ENCODE measurements at places on chromosomes 5 and 9.

DNA sequence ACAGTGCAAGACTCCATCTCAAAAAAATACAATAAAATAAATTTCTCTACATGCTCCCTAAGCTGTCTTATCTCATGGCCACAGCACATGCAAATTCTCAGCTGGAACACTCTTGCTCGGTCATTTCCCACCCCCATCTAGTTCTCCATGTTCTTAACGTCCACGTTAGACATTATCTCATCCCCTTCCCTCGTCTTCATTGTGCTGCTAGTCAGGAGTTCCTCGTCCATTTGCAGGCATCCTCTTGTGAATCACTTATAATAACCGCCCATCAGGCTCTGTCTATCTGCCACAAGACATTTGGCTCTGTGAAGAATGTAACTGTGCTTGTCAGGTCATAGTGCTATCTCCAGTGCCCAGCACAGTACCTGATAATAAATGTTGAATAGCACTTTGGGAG is 32.9 kb upstream of the GOLGA1 start:
- no peak for DNase-seq

GRCh38 chr9:85727500-85727899 is 14.3 kb downstream of the AGTPBP1 start:
- no peak for DNase-seq

DNA sequence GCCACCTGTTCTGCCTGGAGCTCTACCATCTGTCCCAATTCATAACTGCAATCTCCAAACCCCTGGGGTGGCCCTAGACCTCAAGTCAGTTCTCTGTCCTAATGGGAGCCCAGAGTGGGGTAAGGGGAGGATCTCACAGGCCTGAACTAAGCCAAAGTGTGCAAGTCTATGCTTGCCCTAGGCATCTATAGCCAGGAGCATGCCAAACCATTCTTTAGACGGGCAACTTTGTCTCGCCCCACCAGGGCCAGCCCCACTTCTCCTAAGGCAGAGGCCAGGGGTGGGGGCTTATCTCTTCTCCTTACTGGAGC is 3.3 kb downstream of the ACSL6 start:
- DNase-seq = no peak

DNA sequence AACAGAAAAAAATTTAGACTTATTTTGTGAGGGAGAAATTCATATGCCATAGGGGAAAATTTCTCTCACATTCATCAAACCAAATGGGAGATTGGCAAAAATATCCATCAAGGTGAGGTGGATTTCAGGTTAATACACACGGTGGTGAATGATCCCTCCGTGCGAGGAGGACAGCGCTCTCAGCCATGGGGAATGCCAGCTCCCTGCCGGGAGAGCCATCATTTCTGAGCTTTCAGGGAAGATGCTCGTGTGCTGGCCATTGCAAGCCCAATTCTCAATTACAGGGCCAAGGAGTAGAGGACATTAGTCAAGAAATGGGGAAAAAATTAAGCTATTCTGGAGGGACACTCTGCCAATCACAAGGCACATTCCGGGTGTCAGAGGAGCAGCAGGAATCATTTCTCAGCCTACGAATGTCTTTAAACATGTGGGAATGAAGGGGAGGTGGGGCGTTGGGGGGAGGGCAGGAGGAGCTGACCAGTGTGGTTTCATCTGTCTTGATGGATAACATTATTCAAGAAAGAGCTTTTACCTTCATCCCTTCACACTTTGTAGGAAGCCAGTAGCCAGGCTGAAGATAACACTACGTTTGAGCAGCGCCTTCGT is 165.5 kb downstream of the DAB2IP start:
- no peak for DNase-seq

- no peak for DNase-seq
Measured at GRCh38 chr9:68730570-68731235, 25.7 kb downstream of the PIP5K1B start.

DNA sequence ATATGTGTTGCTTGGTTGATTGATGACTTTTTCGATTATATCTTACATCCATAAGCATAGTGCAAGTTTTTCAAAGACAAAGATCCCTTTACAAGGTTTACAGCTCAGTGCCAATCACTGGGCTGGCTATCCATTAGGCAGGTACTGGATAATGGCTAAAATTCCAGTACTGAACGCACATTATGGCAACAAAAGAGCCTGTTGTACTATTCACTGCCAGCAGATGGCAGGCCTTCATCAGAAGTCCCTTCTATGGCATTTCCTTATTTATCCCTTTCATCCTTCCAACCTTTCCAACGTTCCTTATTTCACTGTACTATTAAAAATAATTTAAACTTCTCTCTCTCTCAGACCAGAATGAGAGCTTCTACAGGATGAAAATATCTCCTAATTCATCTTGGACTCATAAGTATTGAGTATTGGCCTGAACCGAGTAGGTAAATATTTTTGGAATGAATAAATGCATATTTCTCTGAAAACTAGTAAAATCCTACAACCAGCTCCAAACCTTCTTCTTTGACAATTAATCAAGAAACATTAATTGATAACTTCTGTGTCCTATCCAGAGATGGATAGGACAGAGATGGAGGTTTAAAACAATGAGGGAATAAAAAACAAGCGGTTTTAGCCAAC is 6.7 kb upstream of the WNT8A start:
- peak; percentile 39 for DNase-seq

GRCh38 chr9:127783111-127784008 is 2.5 kb upstream of the CDK9 start:
- peak; percentile 66 for DNase-seq

DNA sequence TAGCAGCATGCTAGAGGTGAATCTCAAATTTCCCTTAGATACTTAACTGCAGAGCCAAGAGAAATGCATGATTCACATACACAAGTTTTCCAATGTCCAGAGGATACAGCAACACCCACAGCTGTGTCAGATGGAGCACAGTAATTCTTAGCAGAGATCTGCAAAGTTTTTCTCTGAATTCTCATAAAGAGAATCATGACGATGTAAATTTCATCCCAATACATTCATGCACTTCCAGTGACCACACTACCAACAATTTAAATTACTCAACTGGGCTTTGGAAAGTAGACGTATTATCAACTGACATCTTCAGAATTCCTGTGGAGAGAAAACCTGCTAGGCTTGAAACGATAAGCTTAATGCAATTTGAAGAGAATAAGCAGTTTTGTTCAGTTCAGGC is 378.8 kb upstream of the TLE4 start:
- DNase-seq = no peak

- DNase-seq = no peak
Measured at GRCh38 chr9:33124751-33125381, 42.3 kb downstream of the B4GALT1 start.

DNA sequence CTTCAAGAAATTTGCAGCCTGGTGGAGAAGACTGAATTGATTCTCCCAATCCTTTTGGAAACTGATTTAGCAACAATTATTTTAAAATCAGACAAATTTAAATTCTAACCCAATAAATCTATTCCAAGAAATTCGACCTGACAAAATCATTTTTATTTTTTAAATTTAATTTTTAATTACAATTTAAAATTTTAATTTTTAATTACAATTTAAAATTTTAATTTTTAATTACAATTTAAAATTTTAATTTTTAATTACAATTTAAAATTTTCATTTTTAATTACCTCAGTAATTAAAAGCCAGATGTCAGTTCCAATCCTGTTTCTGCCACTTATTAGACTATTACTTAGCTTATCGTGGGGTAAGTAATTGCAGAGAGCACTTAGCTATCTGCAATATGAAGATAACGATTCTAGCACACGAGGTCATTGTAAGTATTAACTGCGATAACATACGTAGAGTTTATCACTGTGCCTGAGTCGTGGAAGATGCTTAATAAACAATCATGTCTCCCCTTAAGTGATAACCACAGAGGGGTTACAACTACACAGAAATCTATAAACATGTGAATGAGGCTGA is 346.4 kb upstream of the SLC24A2 start:
- DNase-seq = no peak

GRCh38 chr5:76175051-76175666 is 92.0 kb downstream of the SV2C start:
- DNase-seq = peak; percentile 34

DNA sequence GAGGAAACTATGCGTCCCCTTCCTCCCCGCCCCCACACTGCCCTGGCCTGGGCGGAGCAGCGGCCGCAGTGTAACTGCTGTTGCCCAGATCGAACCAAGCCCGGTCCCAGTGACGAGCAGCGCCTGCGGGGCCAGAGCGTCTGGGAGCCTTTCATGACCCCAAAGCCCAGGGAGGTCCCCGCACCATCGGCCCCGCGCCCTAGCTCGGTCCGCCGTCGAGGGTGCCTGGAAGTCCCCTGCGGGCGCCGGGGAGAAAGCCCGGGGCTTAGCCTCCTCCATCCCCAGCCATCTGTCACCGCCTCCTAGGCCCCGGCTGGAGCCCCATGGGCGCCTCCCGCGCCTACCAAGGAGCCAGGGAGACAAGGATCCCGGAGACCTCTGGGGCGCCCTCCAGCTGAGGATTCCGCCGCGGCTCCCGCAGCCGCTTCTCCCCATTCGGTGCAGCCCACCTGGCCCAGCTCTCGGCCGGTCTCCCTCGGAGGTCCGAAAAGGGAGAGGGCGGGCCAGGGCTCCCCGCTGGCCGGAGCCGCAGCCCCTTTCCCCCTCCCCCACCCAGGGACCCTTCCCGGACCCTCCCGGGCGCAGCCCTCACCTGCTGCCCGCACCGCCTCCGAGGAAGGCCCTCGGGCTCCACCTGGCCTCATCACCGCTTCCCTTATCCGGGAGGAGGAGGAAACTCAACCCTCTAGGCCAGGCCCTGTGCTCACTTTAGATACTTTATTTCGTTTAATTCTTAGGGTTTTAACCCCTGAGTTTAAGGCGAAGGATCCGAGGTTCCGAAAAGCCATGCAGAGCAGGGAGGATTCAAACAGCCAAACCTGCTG is 45.6 kb downstream of the APTX start:
- DNase-seq = no peak

GRCh38 chr5:145467446-145467845 is 367.7 kb downstream of the PRELID2 start:
- DNase-seq = no peak

GRCh38 chr9:118222375-118222774 is 518.2 kb downstream of the TLR4 start:
- no peak for DNase-seq

GRCh38 chr5:1410156-1411014 is 34.9 kb downstream of the SLC6A3 start:
- no peak for DNase-seq
